ENCODE measurements at places on chromosomes 6 and 20. TPM values are rescaled to one million over a fixed set of nuclear protein-coding genes. Genes with fewer than 3 reads are reported as not detected.

GRCh38 chr20:20393207-20394120, 25.6 kb downstream of the INSM1 start:
- no peaks in the 10 kb centered on the region for H3K36me3 ChIP-seq
- no peaks in the 10 kb centered on the region for H3K27me3 ChIP-seq
- peaks cover 16% of the 10 kb centered on the region for H3K4me1 ChIP-seq
- H3K27ac ChIP-seq, result no peak overlapping the region
- no peak for DNase-seq
- H3K4me3 ChIP-seq, result no peak overlapping the region

Gene B3GALT4
- total RNA-seq, result 4.2 TPM

Gene NRSN1
- total RNA-seq, result 0.78 TPM

Gene TRIM31
- not detected for total RNA-seq

Gene MMS22L
- total RNA-seq, result 35.8 TPM

- H3K27me3 ChIP-seq, result no peaks in the 10 kb centered on the region
- no peaks in the 10 kb centered on the region for H3K4me1 ChIP-seq
- H3K27ac ChIP-seq, result no peak overlapping the region
- no peak for DNase-seq
- peaks cover 3% of the 10 kb centered on the region for H3K36me3 ChIP-seq
Measured at GRCh38 chr6:138267971-138268895, 49.9 kb upstream of the PBOV1 start.

Gene PERP
- 26.7 TPM for total RNA-seq

Gene BEND6
- 1.9 TPM for total RNA-seq
